ENCODE measurements at places on chromosomes 13 and 19.

- no peak for DNase-seq
Observed at GRCh38 chr13:51277928-51278327, 55.7 kb downstream of the FAM124A start.

- no peak for DNase-seq
Observed at GRCh38 chr13:28755546-28755870, 36.7 kb upstream of the SLC46A3 start.

DNA sequence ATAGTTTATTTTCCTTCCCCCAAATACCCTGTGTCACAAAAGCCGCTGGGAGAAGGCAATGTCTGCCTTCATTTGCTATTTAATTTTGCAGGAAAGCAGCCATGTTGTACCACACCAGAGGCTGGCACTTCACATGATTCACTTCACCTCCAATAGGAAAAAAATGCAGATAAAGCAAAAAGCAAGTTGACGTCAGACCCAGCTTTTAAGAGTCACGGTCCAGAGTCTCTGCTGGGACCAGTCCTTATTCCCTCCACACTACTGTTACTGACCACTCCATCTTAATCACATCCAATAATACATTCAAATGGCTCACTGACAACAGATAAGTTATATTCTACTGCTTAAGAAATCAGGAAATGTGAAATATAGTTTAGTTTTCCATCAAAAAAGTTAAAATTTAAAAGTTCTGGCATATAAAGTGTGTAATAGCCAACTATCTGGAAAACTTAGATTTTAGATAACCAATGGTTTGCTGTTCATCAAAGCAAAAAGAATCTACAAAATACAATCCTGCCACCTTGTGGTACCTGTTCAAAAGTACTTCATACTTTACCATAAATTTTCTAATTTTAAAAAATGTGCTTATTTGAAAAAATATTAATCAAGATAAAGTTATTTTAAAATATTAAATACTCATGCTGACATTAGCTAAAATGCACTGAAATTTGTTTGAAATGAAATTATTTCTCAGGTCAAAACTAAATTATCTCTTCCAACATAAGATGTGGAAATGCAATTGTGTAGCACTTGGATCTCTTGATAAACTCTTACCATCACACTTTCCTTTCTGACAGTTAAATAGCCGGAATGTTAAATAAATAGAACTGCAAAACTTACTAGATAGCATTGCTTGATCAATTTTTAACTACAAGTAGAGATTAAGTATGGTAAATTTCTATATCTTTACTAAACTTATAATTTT is 97.3 kb downstream of the SERP2 start:
- peak; percentile 44 for DNase-seq

GRCh38 chr13:36736119-36736726 is 62.4 kb downstream of the SERTM1 start:
- peak; percentile 73 for DNase-seq

DNA sequence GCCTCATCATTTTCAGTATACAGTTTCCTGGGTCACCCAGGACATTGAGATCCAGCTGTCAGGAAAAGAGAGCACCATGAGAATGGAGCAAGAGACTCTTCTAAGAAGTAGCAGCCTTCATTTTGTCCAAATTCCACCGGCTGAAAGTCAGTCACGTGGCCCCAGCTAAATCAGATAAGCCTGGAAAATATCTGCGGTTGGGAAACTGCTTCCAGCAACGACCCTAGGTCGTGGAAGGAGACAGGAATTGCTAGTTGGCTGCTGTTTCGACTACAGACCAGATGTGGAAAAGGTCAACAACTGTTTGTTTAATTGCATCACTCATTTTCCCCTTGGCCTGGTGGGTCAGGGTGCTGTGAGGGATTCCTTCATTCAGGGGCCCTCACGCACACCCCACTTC is 107.0 kb downstream of the ZNF536 start:
- no peak for DNase-seq

GRCh38 chr13:94705081-94706030 is 7.0 kb downstream of the SOX21 start:
- DNase-seq: no peak

DNA sequence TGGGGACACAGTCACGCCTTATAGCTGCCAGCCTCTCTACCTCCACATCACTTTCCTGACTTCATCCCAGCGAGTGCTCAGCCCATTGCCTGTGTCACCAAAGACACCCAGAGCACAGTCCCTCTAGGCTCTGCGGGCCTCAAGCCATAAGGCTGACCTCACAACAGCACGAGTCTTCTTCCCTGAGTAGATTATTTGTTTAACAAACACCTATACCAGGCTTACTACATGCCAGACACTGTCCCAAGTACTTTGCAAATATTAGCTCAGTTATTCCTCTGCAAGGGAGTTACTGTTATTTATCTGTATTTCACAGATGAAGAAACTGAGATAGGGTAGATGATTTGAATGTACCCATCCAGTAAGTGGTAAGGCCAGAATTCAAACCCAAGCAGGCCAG is 504.3 kb downstream of the COG6 start:
- no peak for DNase-seq

GRCh38 chr13:110627351-110627750 is 12.0 kb downstream of the NAXD start:
- DNase-seq: no peak

DNA sequence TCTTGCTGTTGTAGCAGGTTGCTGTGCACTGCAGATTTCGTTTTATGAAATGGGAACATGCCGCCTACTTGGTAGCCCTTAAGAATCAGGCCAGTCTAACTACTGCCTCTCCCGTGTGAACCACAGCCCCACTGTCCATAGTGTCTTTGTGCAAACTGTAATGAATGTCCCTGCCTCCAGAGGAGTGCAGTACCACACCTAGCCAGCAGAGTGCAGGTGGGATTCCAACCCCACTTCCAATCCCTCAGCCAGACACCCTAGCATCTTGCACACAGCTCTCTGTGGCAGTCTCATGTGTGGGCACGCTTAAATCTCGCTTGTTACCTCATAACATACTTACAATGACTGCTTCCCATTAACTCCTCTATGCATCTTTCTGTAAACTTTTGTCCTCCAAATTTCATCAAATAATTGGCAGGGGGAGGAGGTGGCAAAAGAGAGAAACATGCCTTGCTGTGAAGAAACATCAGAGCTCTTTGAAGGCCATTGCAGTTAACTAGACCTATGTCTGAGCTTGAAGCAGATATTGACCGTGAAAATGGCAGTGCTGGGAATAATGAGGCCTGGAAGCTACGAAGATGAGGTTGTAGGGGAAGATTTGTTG is 47.2 kb downstream of the ZAR1L start:
- DNase-seq: no peak

DNA sequence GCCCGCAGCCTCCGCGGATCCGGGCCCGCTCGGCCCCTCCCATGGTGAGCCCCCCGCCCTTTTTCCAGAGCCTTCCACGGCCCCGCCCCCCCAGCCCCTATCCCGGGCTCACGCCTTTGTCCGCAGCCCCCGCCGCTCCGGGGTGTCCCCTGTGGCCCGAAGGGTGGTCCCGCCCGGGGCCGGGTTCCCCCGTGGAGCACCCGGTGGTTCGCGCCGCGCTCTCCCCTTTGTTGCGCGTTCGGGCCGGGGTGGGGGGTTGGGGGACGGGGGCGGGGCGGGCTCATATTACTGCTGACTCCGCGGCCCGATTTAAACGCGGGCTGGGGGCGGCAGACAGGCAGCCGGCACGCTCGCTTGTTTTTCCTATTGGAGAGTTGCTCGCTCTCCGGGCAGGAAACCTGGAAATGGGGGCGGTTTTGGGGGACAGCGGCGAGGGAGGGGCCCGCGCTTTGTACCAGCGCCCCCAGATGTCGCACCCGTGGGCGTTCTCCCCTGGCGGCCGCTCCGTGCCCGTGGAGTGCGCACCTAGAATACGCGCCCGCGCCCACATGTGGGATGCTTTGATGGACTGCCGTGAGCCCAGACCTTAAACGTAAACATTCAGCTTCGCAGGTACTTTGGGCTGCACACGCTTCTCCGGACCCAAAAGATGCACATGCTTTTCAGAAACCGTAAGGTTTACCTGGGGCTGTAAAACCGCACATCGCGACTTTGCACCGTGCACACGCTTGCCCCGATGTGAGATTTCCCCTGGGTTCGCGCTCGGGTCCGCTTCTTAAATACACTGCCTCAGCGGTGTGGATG is 699 bp downstream of the PTOV1 start:
- no peak for DNase-seq

GRCh38 chr19:14006766-14007562 is 844 bp upstream of the RFX1 start:
- DNase-seq: no peak

GRCh38 chr13:95403349-95404140 is 102.3 kb upstream of the ABCC4 start:
- no peak for DNase-seq

GRCh38 chr19:14476673-14477401 is 1.7 kb upstream of the PTGER1 start:
- DNase-seq: peak; percentile 35

DNA sequence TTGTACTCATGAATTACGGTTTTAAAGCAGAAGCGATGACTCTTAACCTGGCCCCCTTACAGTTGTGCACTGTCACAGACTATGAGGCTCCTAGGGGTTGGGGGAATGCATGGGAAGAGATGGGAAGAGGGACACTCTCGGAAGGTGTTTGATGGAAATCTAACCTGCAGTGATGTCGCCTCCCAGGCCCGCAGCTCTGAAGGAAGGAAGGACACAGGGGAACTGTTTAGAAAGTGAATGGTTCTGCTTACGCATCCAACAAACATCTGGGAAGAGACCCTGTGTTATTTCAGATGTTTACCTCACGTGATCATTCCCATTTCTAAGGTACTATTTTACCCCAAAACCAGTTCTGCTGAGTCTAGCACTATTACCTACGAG is 48.0 kb upstream of the SLC7A9 start:
- DNase-seq: no peak

- no peak for DNase-seq
Observed at GRCh38 chr13:70736622-70737317, 628.5 kb upstream of the KLHL1 start.

- DNase-seq: no peak
Observed at GRCh38 chr19:38047049-38047438, 140.0 kb downstream of the SIPA1L3 start.

GRCh38 chr13:59472134-59472533 is 691.6 kb downstream of the DIAPH3 start:
- DNase-seq: no peak

DNA sequence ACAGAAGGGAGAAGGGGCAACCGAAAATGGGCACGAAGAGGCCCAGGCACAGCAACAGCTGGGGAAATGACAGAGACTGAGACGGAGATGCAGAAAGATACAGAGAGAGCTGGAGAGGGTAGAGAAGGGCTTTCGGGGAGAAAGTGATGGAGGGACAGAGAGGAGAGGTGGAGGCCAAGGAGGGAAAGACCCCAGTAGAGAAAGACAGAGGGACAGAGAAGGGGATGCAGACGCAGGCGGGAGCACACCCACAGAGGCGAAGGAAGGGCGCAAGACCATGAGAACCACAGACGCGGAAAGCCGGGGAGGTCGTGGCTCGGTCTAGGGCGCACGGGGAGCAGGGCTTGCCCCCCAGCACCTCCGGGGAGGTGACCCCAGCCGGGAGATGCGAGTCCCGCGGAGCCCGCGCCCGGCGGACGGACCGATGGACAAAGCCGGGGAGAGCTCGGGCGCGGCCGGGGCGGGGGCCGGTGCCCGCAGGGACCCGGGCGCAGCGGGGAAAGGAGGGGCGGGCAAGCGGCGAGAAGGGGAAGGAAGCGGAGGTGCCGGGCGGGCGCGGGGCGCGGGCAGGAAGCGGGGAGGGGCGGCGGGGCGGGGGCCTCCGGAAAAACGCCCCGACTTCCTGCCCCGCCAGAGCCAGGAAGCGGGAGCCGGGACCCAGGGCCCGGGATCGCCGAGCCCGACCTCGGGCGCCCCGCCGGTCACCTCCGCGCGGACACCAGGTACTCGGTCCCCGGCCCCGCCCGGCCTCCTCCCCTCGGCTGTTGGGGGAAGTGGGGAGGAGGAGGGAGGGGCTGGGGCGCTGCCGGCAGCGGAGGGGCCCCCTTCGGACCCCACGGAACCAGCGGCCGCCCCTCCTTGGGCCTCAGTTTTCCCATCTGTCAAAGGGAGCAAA is at the start of gene ARHGEF1:
Gene ARHGEF1 (plus strand): TSS at position 617 of the 895 bp plus-strand sequence. CDS start 4,899 bp downstream, outside the sequence.
- peak; percentile 53 for DNase-seq

GRCh38 chr13:111508164-111508870 is 187.9 kb downstream of the TEX29 start:
- DNase-seq: no peak

DNA sequence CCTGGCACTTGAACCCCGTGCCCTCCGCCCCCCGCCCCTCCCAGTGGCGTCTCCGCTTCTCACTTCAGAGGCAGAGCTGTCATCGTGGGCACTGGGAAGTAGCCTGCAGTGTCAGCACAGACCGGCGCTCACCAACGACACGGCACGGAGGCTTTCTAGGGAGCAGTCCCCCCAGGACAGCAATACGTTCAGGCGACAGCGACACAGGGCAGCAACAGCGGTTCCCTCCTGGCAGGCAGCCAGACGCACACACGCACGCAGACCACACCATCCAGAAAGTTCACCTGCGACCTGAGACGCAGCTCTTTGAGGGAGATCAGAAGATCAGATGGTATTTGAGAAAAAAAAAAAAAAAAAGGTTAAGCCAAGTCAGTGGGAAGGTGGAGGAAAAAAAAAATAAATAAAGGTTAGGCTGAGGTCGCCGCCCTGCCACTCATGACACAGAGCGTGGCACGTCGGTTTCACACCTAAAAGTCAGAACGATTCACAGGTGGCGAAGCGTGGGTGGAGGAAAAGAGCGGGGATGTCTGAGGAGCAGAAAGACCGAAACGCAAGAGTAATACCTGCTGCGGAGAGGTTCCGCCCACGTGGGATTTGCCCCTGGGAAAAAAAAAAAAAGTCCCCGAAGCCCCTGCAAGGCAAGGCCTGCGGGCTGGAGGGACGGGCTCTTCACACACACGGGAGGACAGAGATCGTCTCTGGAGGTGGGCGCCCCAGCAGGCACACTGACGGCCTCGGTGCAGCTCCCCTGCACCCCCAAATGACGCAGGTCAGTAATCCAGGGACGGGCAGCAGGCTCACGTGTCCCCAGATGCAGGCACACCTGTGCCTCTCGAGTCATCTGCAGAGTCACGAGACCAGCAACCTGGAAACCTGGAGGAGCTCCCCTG is 94.5 kb downstream of the GNG7 start:
- DNase-seq: no peak

GRCh38 chr13:59677966-59678814 is 485.5 kb downstream of the DIAPH3 start:
- peak; percentile 82 for DNase-seq

DNA sequence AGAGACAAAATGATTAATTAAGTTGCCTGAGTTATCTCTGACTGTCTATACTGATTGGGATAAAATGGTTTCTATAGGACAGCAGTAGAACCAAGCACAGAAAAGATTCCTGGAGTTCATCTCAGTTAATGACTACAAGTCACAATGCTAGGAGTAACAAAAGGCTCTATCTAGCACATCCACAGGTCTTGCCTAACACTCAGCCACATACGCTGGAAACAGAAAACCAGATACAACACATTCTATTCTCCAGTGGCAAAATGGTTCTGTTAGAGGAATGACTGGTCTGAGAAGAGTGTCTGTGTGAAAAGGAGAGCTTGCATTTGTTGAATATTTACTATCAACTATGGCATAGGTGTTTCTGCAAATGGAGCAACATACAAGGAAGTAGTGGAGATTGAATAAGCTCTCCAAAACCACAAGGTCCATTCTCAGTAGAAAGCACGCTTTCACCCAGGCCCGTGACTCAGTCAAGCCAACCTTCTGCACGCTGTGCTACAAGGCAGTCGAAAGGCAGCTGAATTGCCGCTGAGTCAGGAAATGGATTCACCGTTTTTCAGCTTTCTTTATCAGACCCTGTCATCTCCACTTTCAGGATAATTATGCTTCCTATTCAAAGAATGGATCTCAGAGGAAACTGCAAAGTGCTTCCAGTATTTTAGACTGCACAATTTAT is 761.5 kb downstream of the EFNB2 start:
- no peak for DNase-seq

- no peak for DNase-seq
Observed at GRCh38 chr19:49799798-49800376, 13.2 kb downstream of the FUZ start.

- DNase-seq: no peak
Observed at GRCh38 chr19:2791876-2792275, 6.6 kb downstream of the THOP1 start.

Data from suppressor macrophage (primary cell).